ENCODE measurements at places on chromosomes 4 and X. TPM values are rescaled to one million over a fixed set of nuclear protein-coding genes. Genes with fewer than 3 reads are reported as not detected.

DNA sequence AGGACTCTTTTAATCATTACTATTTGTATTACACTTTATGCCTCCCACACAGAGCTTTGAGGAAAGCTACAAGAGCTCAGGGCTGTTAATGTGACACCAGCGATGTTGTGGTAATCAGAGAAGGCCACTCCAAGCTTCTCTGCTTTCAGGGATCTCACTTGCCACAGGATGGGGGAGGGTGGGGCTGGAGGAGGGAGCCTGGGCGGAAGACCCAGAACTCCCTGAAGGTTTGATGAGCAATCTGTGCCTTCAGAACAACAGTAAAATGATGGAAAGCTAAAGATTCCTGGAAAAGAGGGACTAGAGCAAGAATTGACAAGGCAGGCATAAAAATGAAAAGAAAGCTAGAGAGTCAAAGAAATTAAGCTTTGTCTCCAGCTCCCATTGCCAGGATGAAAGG lies 75.6 kb downstream of the MAML3 start:
- DNase-seq, result no peak
- peaks cover 3% of the 10 kb centered on the region for H3K36me3 ChIP-seq
- H3K4me3 ChIP-seq, result no peak overlapping the region
- H3K27ac ChIP-seq, result no peak overlapping the region
- peaks cover 20% of the 10 kb centered on the region for H3K27me3 ChIP-seq
- H3K4me1 ChIP-seq, result peaks cover 33% of the 10 kb centered on the region

DNA sequence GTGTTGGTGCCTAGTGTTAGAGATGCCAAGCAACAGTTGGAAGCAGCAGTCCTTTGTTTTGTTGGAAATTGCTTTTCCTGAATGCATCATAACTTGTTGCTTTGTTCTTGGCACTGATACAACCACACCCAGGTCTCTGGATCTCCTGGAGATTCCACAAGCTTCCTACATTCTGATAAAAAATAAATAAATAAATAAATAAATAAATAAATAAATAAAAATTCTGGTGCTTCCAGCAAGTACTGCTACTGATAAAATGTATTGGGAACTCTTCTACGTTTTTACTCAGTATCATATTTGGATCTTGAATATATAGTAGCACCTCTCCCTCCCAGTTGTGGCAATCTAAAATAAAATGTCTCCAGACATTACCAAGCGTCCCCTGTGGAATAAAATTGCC lies 62.7 kb upstream of the GRID2 start:
- H3K4me1 ChIP-seq, result no peaks in the 10 kb centered on the region
- no peaks in the 10 kb centered on the region for H3K27me3 ChIP-seq
- H3K4me3 ChIP-seq, result no peak overlapping the region
- DNase-seq, result no peak
- no peaks in the 10 kb centered on the region for H3K36me3 ChIP-seq

DNA sequence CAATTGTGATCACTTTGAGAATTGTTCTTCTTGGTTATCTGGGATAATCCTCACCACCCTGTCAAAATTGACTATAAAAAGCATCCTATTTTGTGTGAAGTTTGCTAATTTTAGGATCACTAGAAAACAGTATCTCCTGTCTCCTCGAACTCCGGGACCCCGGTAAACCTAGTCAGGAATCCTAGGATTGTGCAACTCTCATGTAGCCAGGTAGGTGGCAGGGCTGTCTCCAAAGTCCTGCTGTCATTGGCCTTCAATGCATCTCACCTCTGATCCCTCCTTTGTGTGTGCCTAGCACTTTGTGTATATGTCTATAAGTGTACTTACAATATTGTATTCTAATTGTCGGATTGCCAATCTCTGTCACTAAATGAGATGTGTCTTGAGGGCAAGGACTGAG lies 1564.8 kb downstream of the RPA4 start:
- no peaks in the 10 kb centered on the region for H3K4me1 ChIP-seq
- H3K36me3 ChIP-seq, result no peaks in the 10 kb centered on the region
- no peak overlapping the region for H3K4me3 ChIP-seq
- no peaks in the 10 kb centered on the region for H3K27me3 ChIP-seq
- DNase-seq, result no peak
- no peak overlapping the region for H3K27ac ChIP-seq

EVC2 gene
- total RNA-seq, result 2.2 TPM

GRCh38 chrX:132491191-132491590 lies 2.4 kb upstream of the MBNL3 start:
- H3K27ac ChIP-seq, result no peak overlapping the region
- H3K36me3 ChIP-seq, result peaks cover 3% of the 10 kb centered on the region

DNA sequence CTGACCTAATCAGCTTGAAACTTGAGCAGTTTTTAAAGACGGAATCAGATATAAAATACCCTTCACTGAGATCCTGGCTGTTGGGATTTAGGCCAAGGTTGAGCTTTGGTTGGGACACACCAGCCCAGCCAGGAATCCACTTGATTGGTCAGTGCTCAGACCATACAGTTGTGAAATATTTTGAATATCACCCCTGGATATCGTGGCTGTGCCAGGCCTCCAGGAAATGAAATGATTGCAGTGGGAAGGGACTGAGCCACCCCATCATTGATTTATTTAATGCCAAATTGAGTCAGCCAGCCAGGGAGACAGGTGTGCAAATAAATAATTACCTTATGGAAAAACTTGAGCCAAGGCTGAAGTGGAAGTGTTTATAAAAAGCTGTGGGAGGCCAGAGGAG lies 128.4 kb upstream of the SCML1 start:
- no peak overlapping the region for H3K27ac ChIP-seq
- no peak for DNase-seq
- peaks cover 6% of the 10 kb centered on the region for H3K4me1 ChIP-seq
- no peaks in the 10 kb centered on the region for H3K36me3 ChIP-seq

GRCh38 chrX:125203737-125204578 lies 115.7 kb upstream of the TEX13C start:
- no peak overlapping the region for H3K27ac ChIP-seq
- peak; percentile 20 for DNase-seq
- no peaks in the 10 kb centered on the region for H3K36me3 ChIP-seq
- peak overlapping the region; percentile 60 for H3K4me3 ChIP-seq
- peaks cover 46% of the 10 kb centered on the region for H3K27me3 ChIP-seq

GRCh38 chr4:30722359-30723200 lies 2.4 kb downstream of the PCDH7 start:
- H3K4me1 ChIP-seq, result peaks cover 18% of the 10 kb centered on the region
- peaks cover 12% of the 10 kb centered on the region for H3K36me3 ChIP-seq
- H3K4me3 ChIP-seq, result no peak overlapping the region
- H3K27me3 ChIP-seq, result peaks cover 52% of the 10 kb centered on the region
- H3K27ac ChIP-seq, result peak overlapping the region; percentile 6

STPG2 gene
- not detected for total RNA-seq

TMEM271 gene
- not detected for total RNA-seq

ODAM gene
- not detected for total RNA-seq

DNA sequence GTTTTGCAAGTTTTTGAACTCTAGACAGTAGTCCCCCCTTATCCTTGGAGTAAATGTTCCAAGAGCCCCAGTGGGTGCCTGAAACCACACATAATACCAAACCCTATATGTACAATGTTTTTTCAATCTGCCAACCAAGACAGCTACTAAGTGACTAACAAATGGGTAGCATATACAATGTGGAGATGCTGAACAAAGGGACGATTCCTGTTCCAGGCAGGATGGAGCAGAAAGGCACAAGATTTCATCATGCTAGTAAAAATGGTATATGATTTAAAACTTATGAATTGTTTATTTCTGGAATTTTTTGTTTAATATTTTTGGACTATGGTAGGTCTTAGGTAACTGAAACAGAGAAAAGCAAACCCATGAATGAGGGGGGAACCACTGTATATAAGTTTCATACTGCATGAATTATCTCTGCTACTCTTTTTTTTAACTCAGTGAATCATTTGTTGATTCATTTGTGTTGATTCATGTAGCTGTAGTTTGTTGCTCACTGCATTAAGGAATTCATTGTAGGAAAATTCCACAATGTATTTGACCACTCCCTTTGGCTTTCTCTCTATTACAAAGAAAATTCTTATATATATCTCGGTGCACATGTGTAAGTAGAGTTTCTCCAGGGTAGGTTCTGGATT lies 21.9 kb upstream of the ANXA3 start:
- H3K4me1 ChIP-seq, result no peaks in the 10 kb centered on the region
- H3K27ac ChIP-seq, result no peak overlapping the region

MAML3 gene
- total RNA-seq, result 2.6 TPM

DNA sequence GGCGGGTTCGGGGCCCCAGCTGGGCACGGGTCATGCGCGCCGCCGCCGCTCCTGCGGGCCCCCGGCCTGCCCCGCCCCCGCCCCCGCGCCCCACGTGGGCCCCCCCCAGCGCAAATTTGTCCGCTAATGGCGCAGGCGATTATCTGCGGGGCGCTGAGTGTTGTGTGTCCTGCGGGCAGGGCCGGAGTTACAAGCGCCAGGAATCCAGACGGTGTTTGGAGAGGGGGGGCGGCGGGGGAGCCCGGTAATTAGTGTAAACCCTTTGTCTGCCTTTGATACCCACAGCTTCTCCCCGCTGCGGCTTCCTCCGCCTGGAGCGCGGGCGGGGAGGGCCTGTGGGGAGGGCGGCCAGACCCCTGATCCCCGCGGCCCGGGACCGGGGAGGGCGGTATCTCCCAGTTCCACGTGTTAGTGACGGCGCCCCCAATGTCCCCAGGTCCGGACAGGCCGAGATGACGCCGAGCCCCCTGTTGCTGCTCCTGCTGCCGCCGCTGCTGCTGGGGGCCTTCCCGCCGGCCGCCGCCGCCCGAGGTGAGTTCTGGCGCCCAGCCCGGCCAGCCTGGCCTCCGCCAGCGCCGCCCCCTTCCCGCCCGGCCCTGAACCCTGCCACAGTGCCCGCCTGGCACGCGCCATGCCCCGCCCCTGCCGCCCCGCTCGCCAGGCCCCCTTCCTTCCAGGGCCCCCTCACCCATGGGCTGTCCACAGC lies 761 bp downstream of the FGFRL1 start:
- peak overlapping the region; percentile 56 for H3K4me3 ChIP-seq
- peaks cover 13% of the 10 kb centered on the region for H3K4me1 ChIP-seq
- H3K36me3 ChIP-seq, result no peaks in the 10 kb centered on the region
- H3K27me3 ChIP-seq, result peaks cover 18% of the 10 kb centered on the region
- H3K27ac ChIP-seq, result no peak overlapping the region

GRCh38 chrX:17713288-17713687 lies 24.0 kb upstream of the SCML1 start:
- H3K4me1 ChIP-seq, result no peaks in the 10 kb centered on the region
- H3K4me3 ChIP-seq, result no peak overlapping the region
- no peak for DNase-seq
- H3K27me3 ChIP-seq, result peaks cover 2% of the 10 kb centered on the region

DNA sequence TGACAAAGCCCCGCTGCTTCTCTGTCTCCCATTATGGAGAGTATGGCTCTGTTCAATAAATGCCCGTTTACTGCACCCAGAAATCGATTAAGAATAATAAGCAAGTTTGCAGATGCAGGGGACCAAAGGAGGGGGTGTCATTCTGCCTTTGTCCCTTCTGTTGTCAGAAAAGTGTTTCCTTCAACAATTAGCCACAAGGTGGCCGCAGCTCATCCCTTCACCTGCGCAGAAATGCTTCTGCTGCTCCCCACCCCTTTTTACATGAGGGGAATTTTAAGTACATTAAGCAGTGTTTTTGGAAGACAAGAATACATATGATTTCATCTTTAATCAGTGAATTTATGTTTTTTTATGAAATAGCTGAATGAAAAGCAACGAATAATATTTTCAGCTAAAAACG lies 175.6 kb upstream of the ARX start:
- H3K36me3 ChIP-seq, result no peaks in the 10 kb centered on the region

DNA sequence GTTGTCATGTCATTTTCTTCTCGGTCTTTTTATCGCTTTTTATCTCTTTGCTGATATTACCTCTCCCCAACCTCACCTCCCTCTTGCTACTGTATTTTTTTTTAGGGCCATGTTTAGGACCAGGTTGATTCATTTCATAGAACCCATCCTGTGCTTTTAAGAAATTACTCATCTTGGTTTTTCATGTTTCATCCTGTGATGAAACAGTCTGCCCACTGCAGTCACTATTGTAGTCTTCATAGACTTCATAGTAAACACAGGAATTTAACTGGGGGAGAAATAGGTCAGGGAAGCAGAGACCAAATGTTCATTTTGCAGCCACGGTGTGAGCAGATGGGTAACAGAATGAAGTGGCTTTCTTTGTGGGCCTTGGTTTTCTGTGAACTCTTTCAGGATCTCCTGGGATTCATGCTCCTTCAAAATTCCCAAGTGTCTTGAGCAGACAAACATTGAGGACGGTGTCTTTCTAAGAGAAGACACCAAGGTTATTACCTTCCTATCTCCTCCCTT lies 161.8 kb downstream of the NAA11 start:
- no peak for DNase-seq
- peaks cover 2% of the 10 kb centered on the region for H3K4me1 ChIP-seq
- no peaks in the 10 kb centered on the region for H3K36me3 ChIP-seq
- H3K27me3 ChIP-seq, result no peaks in the 10 kb centered on the region
- H3K4me3 ChIP-seq, result no peak overlapping the region
- H3K27ac ChIP-seq, result no peak overlapping the region

DNA sequence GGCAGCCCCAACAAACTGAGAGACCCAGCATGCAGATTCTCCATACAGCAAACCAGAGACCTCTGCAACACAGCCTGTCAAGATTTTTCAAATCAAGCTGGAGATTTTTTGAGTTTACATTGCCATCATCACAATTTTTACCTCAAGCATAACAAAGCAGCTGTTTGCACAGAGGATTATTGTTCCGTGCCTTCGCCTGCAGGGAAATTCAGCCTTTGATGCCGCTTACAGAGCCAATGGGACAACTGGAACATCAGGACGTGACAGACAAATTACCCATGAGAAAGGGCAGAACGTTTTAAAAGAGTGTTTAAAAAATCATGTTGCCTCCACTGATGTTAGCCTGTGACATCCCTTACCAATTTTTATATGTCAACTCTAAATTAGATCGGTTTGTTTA lies 363.7 kb downstream of the FBXW7 start:
- no peak overlapping the region for H3K27ac ChIP-seq
- no peaks in the 10 kb centered on the region for H3K36me3 ChIP-seq
- no peaks in the 10 kb centered on the region for H3K27me3 ChIP-seq
- H3K4me1 ChIP-seq, result no peaks in the 10 kb centered on the region
- DNase-seq, result no peak

RASL11B gene
- 0.25 TPM for total RNA-seq

- peaks cover 33% of the 10 kb centered on the region for H3K4me1 ChIP-seq
- H3K27ac ChIP-seq, result no peak overlapping the region
- H3K4me3 ChIP-seq, result no peak overlapping the region
- no peak for DNase-seq
Measured at GRCh38 chr4:7773401-7774180, 166.1 kb downstream of the AFAP1 start.

GRCh38 chr4:168150420-168151050 lies 58.2 kb downstream of the ANXA10 start:
- H3K4me3 ChIP-seq, result no peak overlapping the region
- DNase-seq, result no peak
- H3K36me3 ChIP-seq, result no peaks in the 10 kb centered on the region
- H3K27ac ChIP-seq, result no peak overlapping the region
- peaks cover 4% of the 10 kb centered on the region for H3K27me3 ChIP-seq

SPANXA1 gene
- total RNA-seq, result not detected

PCDH11X gene
- not detected for total RNA-seq
